ENCODE measurements at places on chromosomes 2 and 18. TPM values are rescaled to one million over a fixed set of nuclear protein-coding genes. Genes with fewer than 3 reads are reported as not detected.

Gene SIX3
- not detected for polyA plus RNA-seq

DNA sequence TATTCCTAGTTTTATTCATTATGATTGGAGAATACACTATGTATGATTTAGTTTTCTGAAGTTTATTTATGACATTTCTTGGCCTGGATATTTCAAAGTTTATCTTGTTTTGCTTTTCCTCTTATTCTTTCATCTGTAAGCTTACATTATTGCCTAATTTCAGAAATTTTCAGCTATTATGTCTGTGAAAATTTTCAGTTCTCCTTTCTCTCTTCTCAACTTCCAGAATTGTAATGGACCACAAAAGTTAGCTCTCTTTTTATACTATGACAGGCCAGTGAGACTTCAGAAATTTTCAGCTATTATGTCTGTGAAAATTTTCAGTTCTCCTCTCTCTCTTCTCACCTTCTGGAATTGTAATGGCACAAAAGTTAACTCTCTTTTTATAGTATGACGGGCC lies 97.2 kb upstream of the SCN7A start:
- no peak for DNase-seq

DNA sequence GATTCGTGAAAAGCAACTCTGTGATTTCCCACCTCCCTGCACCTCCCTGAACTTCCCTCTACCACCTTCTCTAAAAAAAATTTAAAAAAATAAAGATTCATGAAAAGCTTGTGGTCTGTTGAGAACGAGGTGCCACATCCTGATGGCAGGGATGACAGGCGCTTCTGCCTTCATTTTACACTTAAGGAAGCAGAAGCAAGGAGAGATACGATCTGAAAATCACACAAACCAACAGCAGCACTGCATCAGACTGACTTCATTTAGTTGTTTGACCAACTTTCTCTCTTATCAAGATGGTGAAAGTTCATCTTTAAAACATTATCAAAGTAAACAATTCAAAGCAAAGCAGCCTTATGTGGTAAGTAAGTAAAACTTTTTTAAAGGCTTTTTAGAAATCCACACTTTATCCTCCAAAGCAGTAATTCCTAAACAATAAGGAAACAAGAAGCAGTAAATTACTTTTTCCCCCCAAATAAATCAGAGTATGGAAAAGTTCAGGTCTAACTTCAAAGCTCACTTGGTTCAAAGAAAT lies 15.5 kb downstream of the WDFY1 start:
- DNase-seq: no peak

GRCh38 chr2:53969968-53970723 lies 647 bp downstream of the PSME4 start:
- DNase-seq: no peak

DNA sequence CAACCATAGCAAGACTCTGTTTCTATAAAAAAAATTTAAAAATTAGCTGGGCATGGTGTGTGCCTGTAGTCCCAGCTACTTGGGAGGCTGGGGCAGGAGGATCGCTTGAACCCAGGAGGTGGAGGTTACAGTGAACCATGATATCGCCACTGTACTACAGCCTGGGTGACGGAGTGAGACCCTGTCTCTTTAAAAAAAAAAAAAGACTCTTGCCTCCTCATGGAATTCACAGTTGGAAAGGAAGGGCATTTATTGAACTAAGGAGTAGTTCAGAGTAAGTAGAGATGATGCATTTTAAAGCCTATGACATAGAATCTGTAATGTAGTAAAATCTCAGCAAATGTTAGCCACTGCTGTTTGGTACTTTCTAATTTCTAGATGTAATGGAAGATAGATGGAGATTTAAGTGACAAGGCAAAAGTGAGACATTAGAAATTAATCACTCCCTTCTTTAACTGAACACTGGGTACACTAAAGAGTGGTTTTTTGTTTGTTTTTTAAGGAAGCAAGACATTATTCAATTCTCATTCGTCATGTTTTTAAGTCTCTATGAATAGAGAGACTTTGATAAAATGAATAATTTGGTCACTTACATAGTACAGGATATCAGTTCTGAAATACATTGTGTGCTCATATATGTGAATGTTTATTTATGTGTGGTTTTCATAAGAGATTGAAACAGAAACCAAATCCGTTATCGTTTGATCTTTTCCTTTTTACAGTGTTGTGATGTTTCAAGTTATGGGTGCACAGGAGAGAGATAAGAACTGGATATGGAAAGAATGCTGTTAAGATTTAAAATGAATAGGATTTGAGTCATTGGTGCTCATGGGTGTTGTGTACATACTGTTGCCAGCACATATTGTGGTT lies 186.1 kb upstream of the STON1 start:
- no peak for DNase-seq

DNA sequence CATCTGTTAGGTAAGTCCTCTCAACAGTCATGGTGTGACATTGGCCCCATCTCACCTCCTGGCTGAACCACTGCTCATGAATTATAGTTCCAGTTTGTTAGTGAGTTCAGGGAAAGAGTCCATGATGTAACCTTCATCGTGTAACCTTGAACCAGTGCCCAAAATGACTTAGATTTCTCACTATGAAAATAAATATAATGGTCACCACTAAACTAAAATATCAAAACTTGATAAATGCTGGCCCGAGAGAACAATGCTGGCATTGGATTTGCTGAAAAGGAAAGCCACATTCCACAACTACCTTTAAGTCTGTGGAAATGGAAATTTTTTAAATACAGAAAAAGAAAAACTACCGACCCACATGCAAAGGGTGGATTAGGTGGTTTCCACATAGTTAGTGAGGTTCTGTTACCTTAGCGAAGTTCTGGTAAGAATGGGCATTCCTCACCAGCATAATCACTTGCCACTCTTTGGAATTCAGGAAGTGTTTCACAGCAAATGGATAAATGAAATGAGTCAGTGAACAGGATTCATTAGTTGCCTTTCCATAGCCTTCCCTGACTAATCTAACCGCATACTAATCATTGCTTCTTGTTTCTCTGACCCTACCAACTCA lies 133.9 kb upstream of the CTAGE1 start:
- no peak for DNase-seq

GRCh38 chr2:45024600-45025291 lies 15.5 kb upstream of the SIX2 start:
- DNase-seq: no peak

- DNase-seq: no peak
Measured at GRCh38 chr18:67072791-67073190, 443.7 kb downstream of the DSEL start.

DNA sequence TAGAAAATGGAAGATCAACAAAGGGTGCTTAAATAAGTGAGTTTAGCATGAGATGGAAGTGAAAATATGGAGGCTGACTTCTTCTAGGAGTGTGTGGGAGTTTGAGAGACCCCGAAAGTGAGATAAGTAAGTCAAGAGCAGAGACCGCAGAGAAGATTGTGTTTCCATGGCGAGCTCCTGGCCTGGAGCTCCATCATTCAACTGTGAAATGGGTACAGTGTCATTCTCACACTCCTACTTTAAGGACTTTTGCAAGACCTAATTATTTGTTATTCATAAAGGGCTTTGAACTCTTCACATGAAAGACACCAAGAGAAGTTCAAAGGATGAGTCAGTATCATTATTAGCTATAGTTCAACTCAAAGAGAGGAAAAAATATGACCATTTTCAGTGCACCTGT lies 134.2 kb upstream of the PIK3C3 start:
- no peak for DNase-seq

GRCh38 chr2:185608799-185609198 lies 129.8 kb upstream of the FSIP2 start:
- DNase-seq: peak; percentile 1

All from forelimb muscle (tissue), 1 donor.